ENCODE measurements at places on chromosomes 7 and 10.

DNA sequence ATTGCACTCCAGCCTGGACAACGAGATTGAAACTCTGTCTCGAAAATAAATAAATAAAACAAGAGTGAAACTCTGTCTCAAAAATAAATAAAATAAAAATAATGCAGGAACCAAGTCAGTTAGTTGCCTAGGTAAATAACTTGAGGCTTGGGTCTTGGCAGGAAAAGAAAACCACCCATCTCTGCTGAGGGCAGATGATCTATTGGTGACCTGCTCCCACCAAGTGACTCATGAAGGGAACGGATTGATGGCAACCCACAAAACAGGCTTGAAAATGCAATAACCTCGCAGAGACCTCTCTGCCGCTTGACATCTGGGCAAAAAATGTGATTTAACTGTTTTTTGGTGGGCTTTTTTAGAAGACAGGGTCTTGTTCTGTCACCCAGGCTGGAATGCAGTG lies 86.6 kb downstream of the CALN1 start:
- no peak for DNase-seq

DNA sequence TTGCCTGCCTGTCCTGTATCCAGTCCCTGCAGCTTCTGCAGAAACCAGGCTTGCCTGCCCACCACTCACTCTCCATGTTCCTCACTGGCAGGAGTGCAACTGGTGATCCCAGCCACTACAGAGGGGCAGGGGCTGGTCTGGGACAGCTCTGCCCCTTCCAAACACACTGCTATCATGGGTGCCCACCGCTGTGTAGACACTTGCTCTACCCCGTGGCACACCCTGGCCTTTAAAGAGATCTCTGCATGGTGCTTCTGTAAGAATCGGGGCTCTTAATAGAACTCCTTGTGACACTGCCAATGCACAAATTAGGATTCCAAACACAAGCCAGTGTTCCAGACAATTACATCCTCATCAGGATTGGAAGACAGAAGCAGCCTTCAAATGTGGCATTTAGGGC lies 41.7 kb downstream of the C10orf90 start:
- no peak for DNase-seq

DNA sequence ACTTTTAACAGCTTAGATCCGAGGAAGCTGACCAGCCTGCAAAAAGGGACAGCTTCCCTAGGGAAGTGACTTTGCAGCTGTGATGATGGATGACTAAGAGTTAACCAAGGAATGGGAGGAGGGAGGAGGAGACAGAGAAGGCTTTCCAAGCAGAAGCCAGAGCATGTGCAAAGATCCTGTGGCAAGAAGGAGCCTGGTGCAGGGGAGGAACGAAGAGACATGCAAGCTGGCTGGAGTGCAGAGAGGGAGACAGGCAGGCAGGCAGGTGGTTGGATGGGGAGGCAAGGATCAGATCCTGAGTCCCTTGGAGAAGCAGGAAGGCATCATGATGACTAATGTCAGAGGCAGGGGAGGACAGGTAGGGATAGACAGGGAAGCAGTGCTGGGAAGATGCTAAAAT lies 148.8 kb downstream of the PFKFB3 start:
- DNase-seq, result no peak

- DNase-seq, result no peak
Measured at GRCh38 chr10:113544392-113544791, 8.5 kb upstream of the HABP2 start.

GRCh38 chr10:314871-315270 lies 179.6 kb downstream of the ZMYND11 start:
- no peak for DNase-seq

- no peak for DNase-seq
Measured at GRCh38 chr7:76278540-76278939, 23.9 kb upstream of the HSPB1 start.

- DNase-seq, result no peak
Measured at GRCh38 chr7:99707096-99707495, 27.3 kb upstream of the CYP3A5 start.

Measured in CD4-positive, alpha-beta T cell treated with Interleukin-1 beta for 1 hour (primary cell).